Spinal cord (tissue), 10 donors: ENCODE measurements at places on chromosomes 3 and 15. TPM values are rescaled to one million over a fixed set of nuclear protein-coding genes. Genes with fewer than 3 reads are reported as not detected.

- no peaks in the 10 kb centered on the region for H3K27me3 ChIP-seq
- no peak overlapping the region for H3K27ac ChIP-seq
- H3K4me3 ChIP-seq = no peak overlapping the region
- no peaks in the 10 kb centered on the region for H3K36me3 ChIP-seq
- no peak for DNase-seq
These were observed 106.8 kb downstream of the IGF1R start for GRCh38 chr15:98755138-98755537.

DNA sequence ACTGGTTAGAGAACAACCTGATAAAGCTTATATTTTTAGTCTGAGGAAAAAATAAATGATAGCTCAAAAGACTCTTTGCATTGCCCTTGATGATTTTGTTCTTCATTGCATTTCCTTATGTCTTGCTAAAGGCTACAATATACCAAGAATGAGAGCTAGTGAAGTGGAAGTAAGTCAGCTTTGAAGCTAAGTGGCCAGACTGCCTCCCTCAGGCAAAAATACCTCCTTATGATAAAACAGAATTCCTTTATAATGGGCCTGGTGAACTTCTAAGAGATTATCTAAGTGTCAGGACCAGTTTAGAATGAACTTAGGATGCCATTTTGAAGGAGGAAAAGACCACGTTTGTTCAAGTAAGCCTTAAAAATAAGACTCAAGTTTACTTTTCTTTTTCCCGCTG, 678.4 kb downstream of the ROBO2 start:
- no peaks in the 10 kb centered on the region for H3K27me3 ChIP-seq
- no peaks in the 10 kb centered on the region for H3K36me3 ChIP-seq
- DNase-seq = no peak
- no peak overlapping the region for H3K27ac ChIP-seq
- H3K4me1 ChIP-seq = no peaks in the 10 kb centered on the region
- no peak overlapping the region for H3K4me3 ChIP-seq

DNA sequence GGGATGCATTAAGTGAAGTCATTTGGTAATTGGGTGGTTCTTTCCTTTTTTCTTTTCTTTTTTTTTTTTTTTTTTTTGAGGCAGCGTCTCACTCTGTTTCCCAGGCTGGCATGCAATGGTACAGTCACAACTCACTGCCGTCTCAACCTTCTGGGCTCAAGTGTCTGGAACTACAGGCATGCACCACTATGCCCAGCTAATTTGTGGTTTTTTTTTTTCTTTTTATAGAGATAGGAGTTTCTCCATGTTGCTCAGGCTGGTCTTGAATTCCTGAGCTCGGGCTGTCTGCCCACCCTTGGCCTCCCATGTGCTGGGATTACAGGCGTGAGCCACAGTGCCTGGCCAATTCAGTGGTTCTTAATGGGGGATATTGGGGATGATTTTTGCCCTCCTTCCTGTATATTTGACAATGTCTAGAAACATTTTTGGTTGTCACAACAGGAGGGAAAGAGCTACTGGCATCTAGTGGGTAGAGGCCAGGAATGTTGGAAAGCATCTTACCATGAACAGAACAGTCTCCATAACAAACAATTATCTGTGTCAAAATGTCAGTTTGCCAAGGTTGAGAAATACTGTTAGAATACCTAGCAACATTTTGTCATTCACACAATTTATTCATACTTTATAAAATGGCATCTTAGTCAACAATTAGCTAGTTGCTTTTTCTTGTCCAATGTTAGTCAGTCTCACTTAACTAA, 79.4 kb upstream of the CNTN3 start:
- H3K27me3 ChIP-seq = no peaks in the 10 kb centered on the region
- no peaks in the 10 kb centered on the region for H3K4me1 ChIP-seq
- H3K36me3 ChIP-seq = no peaks in the 10 kb centered on the region
- H3K4me3 ChIP-seq = no peak overlapping the region

DNA sequence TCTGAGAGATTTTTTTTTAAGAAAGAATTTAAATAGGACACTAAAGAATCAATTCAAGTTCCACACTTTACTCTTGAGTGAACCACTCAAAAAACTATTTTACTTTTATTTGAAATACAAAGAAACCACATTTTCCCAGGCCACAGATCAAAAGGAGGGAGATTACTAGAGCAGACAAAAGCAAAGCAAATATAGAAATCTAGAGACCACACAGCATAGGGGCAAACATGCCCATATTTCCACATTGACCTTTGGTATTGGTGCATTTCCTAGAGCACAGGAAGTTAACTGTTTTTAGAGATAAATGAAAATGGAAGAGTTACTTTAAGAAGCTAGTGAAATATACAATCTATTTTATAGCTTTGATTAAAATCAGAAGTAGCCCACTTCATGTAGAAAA, 27.5 kb upstream of the ZCWPW2 start:
- H3K27me3 ChIP-seq = no peaks in the 10 kb centered on the region
- no peak for DNase-seq
- H3K27ac ChIP-seq = no peak overlapping the region
- H3K4me3 ChIP-seq = no peak overlapping the region

GRCh38 chr15:89971592-89971997, 29.5 kb upstream of the ZNF710 start:
- H3K4me1 ChIP-seq = peaks cover 6% of the 10 kb centered on the region
- no peaks in the 10 kb centered on the region for H3K36me3 ChIP-seq
- H3K4me3 ChIP-seq = no peak overlapping the region
- peak; percentile 63 for DNase-seq
- H3K27me3 ChIP-seq = no peaks in the 10 kb centered on the region

DNA sequence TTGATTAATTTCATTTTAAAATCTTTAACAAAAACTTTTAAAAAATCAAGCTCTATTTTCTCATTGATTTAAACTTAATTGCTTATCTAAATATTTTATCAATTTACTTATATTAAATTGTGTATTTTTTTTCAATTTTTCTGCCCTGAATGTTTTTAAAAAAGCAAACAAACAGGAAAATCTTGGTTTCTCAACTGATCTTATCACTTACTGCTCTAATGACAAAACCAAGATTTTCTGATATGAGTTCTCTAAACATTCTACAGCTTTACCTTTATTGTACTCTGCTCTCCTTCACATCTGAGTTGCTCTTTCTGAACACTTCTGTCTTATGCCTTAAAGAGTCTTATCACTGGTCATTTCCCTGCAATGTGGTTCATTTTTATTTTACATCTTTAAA, 587.8 kb upstream of the BCHE start:
- H3K27me3 ChIP-seq = no peaks in the 10 kb centered on the region
- H3K4me3 ChIP-seq = no peak overlapping the region
- no peak overlapping the region for H3K27ac ChIP-seq
- no peaks in the 10 kb centered on the region for H3K4me1 ChIP-seq
- no peak for DNase-seq

GRCh38 chr3:59027607-59028006, 22.2 kb downstream of the CFAP20DC start:
- H3K27ac ChIP-seq = no peak overlapping the region
- DNase-seq = no peak
- no peaks in the 10 kb centered on the region for H3K27me3 ChIP-seq
- no peaks in the 10 kb centered on the region for H3K36me3 ChIP-seq
- H3K4me3 ChIP-seq = no peak overlapping the region
- H3K4me1 ChIP-seq = no peaks in the 10 kb centered on the region

DNA sequence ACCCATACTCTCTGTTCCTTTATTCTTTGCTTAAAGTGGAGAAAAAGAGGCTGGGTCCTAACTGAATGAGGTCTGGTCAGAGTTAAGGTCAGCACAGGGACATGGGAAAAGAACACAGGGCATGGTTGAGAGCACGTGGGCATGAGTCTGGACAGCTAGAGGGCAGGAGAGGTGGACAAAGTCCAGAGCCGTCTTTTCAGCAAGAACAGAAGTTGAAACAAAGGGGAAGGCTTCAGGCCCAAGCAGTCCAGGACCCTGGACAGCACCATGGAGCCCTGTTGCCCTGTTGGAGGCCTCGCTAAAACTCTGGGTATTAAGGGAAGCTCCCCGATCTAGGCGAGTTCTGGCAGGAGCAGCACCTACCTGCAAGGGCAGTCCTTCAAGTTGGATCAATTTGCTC, 50.7 kb downstream of the XYLB start:
- H3K27ac ChIP-seq = no peak overlapping the region
- H3K27me3 ChIP-seq = no peaks in the 10 kb centered on the region
- no peak overlapping the region for H3K4me3 ChIP-seq
- DNase-seq = no peak

DNA sequence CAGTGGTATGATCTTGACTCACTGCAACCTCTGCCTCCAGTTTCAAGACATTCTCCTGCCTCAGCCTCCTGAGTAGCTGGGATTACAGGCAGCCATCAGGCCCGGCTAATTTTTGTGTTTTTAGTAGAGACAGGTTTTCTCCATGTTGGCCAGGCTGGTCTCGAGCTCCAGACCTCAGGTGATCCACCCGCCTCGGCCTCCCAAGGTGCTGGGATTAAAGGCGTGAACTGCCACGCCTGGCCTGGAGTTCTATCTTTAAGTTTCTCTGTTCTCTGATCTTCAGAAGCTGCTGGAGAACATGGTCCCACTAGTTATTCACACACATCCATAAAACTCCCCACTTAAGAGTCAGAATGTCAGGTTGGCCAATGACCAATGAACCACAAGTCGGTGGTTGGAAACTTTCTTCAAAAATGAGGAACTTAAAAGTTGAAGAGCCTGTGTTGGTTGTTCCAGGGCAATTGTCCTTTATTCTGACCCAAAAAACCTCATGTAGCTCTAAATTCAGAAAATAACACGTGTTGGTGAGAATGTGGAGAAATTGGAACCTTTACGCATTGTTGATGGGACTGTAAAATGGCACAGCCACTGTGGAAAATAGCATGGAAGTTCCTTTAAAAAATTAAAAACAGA, 55.9 kb upstream of the PIK3CB start:
- no peaks in the 10 kb centered on the region for H3K4me1 ChIP-seq
- no peak overlapping the region for H3K4me3 ChIP-seq
- no peaks in the 10 kb centered on the region for H3K27me3 ChIP-seq
- H3K36me3 ChIP-seq = no peaks in the 10 kb centered on the region

- no peaks in the 10 kb centered on the region for H3K27me3 ChIP-seq
- H3K36me3 ChIP-seq = peaks cover 2% of the 10 kb centered on the region
- DNase-seq = no peak
These were observed 1.7 kb downstream of the PKM start for GRCh38 chr15:72229076-72229946.

DNA sequence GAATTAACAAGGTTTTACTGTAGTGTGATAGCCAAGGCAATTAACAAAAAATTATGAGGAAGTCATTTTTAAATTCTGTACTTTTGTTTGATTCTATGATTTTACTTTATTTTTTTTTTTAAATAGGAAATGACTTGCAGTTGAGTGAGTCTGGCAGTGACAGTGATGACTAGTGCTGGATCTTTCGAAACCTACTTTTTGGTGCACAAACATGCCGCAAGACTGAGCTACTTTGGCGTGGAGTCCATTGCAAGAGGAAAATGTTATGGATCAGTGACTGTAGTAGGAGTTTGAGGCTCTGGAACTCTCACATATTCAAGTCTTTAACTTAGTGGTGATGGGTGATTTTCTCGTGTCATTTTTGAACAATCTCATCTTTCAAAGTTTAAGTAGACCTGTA, 11.6 kb downstream of the EAF1 start:
- H3K4me1 ChIP-seq = no peaks in the 10 kb centered on the region
- no peak overlapping the region for H3K4me3 ChIP-seq
- DNase-seq = no peak
- no peak overlapping the region for H3K27ac ChIP-seq
- H3K27me3 ChIP-seq = no peaks in the 10 kb centered on the region

DNA sequence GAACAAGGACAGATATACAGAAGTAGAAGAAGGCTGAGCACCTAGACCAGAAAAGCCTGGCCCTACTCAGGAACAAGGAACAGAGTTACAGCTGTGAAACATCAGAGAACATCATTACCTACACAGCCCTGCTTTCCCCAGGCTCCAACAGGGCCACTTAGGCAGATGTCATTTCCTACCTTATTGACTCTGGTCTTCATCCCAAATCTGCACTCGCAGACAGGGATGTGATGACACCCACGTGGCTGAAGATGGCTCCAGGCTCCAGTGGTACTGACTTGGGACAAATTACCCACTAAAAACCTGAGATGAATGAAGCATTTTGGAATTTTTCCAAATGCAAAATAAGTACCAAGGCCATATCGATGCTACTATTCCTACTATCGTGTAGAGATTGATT, 18.0 kb upstream of the SSUH2 start:
- peaks cover 28% of the 10 kb centered on the region for H3K4me1 ChIP-seq
- no peak for DNase-seq
- no peak overlapping the region for H3K27ac ChIP-seq
- H3K4me3 ChIP-seq = no peak overlapping the region
- H3K27me3 ChIP-seq = no peaks in the 10 kb centered on the region

DNA sequence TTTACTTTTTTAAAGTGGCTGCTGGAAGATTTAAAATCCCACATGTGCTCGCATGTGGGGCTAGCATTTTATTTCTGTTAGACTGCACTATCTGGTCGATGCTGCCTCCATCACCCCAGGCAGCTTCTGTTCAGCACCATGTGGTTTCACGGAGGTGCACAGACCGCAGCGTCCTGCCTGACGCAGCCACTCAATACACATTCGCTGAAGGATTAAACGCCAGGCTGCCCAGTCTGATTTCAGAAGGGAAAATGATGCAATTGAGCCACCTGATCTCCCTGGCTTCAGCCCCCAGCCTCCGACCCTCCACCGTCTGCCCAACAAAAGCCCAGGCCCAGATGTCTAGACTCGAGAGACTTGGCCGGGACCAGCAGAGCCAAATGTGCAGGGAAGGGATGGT, 84.5 kb downstream of the MEGF11 start:
- no peak overlapping the region for H3K27ac ChIP-seq
- DNase-seq = no peak
- H3K36me3 ChIP-seq = no peaks in the 10 kb centered on the region
- no peak overlapping the region for H3K4me3 ChIP-seq
- peaks cover 8% of the 10 kb centered on the region for H3K4me1 ChIP-seq

DNA sequence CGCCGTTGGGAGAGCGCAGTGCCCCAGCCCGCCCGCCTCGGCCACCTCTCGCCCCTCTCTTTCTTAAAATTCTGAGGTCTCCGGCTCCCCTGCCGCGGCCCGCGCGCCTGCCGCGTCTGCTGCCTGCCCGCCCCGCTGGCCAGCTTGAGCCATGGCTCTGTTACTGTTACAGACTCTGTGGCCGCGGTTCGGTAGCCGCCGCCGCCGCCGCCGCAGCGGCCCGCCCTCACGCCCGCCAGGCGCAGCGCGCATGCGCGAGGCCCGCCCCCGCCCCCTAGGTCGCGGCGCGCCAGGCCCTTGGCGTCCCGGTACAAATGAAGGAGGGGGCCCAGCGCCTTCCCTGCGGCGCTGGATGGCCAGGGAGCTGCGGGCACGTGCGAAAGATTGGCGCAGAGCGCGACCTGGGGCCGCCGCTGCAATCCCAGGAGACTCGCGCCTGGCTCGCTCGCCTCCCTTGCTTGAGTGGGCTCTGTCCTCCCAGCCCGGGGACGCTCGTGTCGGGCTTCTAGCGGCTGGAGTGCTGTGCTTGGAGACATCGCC, at the start of gene ONECUT1:
Gene ONECUT1, minus strand, starts transcription at position 168 of the 540 bp plus-strand sequence. CDS start 452 bp downstream, outside the sequence.
- no peak within 1 kb of the TSS for H3K27ac ChIP-seq
- peak within 1 kb of the TSS; percentile 42 for H3K4me3 ChIP-seq
- DNase-seq = peak; percentile 88

- peaks cover 3% of the 10 kb centered on the region for H3K4me1 ChIP-seq
- H3K4me3 ChIP-seq = no peak overlapping the region
- H3K27me3 ChIP-seq = no peaks in the 10 kb centered on the region
- no peak for DNase-seq
- H3K27ac ChIP-seq = no peak overlapping the region
- no peaks in the 10 kb centered on the region for H3K36me3 ChIP-seq
These were observed 556.3 kb upstream of the TBL1XR1 start for GRCh38 chr3:177753451-177754155.

GRCh38 chr15:100200287-100200880, 141.4 kb downstream of the ADAMTS17 start:
- no peaks in the 10 kb centered on the region for H3K27me3 ChIP-seq
- no peak overlapping the region for H3K27ac ChIP-seq
- H3K4me3 ChIP-seq = no peak overlapping the region
- peaks cover 20% of the 10 kb centered on the region for H3K4me1 ChIP-seq

Gene OXTR
- 1.6 TPM for total RNA-seq

Gene FAM81A
- total RNA-seq = 19.4 TPM

Gene EFCC1
- total RNA-seq = 0.89 TPM

Gene CLRN1
- total RNA-seq = not detected

Gene PLCH1
- 10.2 TPM for total RNA-seq
